ENCODE measurements at places on chromosomes 16 and 17.

- no peak for DNase-seq
Measured at GRCh38 chr16:81608523-81609209, 164.1 kb downstream of the CMIP start.

GRCh38 chr17:10875430-10875851 is 37.6 kb upstream of the PIRT start:
- DNase-seq: no peak

GRCh38 chr16:14499110-14499509 is 130.9 kb downstream of the PARN start:
- no peak for DNase-seq

GRCh38 chr16:69474408-69474807 is 50.0 kb downstream of the CYB5B start:
- no peak for DNase-seq

DNA sequence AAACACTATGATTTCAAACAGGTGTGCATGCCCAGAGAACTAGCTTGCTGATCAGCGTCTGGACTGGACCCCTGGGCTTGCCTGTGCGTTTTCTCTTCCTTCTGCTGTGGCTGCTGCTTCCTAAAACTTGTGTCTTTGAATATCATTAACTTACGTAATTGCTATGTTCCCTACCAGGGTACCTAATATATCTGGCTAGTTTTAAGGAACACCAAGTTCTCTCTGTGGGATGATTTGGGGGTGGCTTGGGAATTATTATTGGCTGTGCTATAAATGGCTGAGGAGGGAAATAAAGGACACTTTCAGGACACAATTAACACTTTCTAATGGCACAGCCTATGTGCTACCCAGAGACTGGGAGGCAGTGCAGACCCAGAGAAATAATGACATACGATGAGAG is 606.0 kb upstream of the RBFOX1 start:
- no peak for DNase-seq

DNA sequence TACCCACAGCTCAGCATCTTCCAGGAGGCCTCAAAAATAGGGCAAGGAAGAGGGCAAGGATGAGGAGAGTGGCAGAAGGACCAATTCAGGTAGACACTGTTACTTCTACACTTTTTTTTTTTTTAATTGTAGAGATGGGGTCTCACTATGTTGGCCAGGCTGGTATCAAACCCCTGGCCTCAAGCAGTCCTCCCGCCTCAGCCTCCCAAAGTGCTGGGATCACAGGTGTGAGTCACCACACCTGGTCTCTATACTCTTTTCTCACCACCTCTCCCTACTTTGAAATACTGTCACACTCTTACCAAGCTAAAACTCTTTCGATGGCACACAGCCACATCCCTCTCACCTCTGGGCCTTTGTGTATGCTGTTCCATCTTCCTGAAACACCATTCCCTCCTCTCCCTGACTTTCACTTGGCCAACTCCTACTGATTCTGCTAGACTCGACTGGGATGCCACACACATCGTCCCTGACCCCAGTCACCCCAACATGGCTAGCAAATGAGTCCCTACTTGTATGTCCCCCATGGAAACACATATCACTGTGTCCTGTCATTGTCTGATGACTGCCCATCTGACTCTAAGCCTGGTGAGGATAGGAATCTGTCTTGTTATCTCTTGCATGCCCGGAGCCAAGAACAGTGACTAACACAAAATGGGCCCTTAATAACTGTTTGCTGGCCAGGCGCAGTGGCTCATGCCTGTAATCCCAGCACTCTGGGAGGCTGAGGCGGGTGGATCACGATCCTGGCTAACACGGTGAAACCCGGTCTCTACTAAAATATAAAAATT is 7.2 kb upstream of the SLC43A2 start:
- no peak for DNase-seq

Measured in GM12878 (cell line).